ENCODE measurements at places on chromosomes 13 and 19.

DNA sequence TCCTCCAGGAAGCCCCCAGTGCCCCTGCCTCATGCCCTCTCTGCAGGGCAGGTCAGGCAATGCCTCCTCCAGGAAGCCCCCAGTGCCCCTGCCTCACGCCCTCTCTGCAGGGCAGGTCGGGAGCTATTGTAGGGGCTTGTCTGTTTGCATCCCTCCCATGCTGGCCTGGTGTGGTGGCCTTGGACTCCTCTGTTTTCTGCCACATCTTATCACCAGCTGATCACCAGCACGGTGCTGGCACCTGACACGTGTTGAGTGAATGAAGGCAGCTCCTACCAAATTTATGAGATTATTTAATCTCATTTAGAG, 51.5 kb upstream of the C13orf46 start:
- no peak for DNase-seq

- no peak for DNase-seq
Measured at GRCh38 chr19:7393459-7393858, 44.7 kb downstream of the ARHGEF18 start.

GRCh38 chr19:19111136-19111835, 27.0 kb downstream of the TMEM161A start:
- DNase-seq, result no peak

DNA sequence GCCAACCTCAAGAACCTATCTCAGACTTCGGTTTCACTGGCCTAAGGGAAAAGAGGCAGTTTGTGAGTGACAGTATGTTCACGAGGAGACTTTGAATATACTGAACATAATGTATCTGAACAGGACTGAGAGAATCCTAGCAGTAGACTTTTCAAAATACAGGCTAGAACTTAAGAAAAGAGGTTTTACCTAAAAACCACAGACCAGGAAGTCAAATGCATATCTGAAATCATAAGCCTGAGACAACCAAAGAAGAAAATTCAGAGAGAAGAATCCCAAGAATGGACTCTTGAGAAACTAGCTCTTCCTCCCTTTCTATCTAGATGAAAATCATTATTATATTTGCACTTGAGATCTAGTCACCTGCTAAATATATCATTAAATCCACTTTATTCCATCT, 17.6 kb downstream of the MYCBP2 start:
- no peak for DNase-seq

GRCh38 chr19:14114854-14115253, 2.7 kb downstream of the PRKACA start:
- DNase-seq, result no peak

Data from stimulated activated CD8-positive, alpha-beta memory T cell treated with anti-CD3 and anti-CD28 coated beads, Interleukin-7, amount 100 ng/mL, for 1 hour (primary cell).